GM04504 (cell line): ENCODE measurements at places on chromosomes 5 and 9.

DNA sequence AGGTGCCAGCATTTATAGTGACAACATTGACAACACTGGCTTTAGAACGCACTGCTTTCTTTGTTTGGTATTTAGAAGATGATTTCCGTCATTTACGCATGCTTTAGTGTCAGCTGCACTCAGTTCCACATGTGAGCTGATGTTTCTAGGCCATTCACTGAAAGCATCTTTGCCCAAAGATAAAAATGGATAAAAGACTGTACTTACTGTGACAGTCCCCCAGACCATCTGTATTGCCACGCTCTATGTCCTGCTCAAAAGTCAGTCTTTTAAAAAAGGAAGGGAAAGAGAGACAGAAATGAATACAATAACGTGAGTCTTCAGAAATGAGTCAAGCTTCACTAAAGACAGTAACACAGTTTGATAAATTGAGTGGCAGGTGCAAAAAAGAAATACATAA, 99.3 kb downstream of the SEMA6A start:
- DNase-seq, result no peak

GRCh38 chr5:61744690-61745619, 412.9 kb downstream of the ZSWIM6 start:
- DNase-seq, result no peak

DNA sequence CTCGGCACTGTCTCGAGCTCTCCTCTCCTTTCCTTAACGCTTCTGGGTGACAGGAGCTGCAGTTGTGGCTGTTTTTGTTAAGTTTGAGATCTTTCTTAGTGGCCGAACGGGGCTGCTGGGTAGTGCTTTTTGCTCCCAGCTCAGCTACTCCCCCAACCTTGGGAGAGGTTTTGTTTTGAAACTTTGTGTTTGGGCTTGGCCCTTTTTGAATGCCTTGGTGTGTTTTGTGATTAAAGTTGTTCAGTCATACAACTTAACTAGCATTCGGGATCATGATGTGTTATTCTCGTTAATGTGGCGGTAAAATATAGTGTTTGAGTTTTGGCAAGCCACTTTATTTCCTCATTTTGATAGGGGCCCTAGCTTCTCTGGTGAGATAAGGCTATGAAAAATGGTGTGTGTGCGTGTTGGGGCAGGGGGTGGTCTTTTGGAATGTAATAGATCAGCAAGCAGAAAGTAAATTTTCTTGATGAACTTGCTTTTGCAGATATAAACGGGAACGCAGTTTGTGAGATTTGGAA, 1.1 kb downstream of the KDM3B start:
- no peak for DNase-seq

- DNase-seq, result no peak
Observed at GRCh38 chr9:87089929-87090328, 142.6 kb upstream of the GAS1 start.

DNA sequence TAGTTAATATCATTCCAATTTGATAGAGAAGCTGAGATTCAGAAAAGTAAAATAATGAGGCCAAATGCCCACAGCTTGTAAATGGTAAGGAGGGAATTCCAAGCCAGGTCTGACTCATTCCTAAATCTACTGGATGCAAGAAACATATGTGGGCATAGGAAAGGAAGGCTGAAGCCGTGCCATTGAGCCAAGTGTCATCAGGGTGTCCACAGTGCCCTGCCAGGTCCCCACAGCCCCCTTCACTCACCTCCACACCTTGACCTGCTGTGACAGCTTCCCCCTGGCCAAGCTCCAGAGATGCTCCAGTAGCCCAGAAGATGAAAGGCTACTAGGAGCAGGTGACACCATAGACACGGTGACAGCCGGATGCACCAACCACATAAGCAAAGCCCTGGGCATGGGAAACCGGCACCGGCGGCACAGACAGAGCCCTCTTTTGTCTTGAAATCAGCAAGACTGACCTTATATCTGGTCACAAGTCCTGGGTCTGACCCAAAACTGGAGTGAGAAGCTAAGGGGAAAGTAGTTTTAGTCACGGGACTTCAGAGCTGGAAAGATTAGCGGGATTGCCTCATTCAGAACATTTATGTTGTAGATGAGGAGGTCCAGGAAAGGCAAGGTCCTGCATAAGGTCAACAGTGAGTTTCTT, 20.1 kb upstream of the FAT2 start:
- no peak for DNase-seq

GRCh38 chr5:142938266-142938880, 168.2 kb downstream of the ARHGAP26 start:
- DNase-seq, result no peak

GRCh38 chr5:107367939-107368338, 302.8 kb downstream of the EFNA5 start:
- DNase-seq, result no peak
